ENCODE measurements at places on chromosomes 5 and 9.

- no peak for DNase-seq
Observed at GRCh38 chr5:132301344-132302271, 7.4 kb downstream of the SLC22A4 start.

GRCh38 chr9:6079386-6079785 is 64.0 kb upstream of the RANBP6 start:
- DNase-seq = no peak

GRCh38 chr5:73733219-73733618 is 107.2 kb downstream of the ARHGEF28 start:
- no peak for DNase-seq

GRCh38 chr9:86687788-86688187 is 259.5 kb downstream of the GAS1 start:
- DNase-seq = no peak

DNA sequence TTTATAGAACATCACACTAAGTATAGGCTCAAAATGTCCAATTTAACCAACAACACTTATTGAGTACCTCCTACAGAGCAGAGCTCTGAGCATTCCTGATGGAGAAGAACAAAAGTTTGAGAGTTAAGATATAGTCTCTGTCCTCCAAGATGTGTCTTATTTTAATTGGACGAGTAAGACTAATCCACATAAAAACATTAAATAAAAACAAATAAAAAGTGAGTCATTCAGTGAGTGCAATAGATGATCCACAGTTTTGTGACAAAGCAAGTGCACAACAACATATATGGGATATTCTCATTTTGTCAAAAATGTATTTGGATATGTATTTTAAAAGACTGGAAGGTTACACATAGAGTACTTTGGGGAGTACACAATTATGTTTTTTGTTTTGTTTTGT is 277.4 kb downstream of the FBXL17 start:
- DNase-seq = no peak

- no peak for DNase-seq
Observed at GRCh38 chr9:126533926-126534310, 79.8 kb upstream of the LMX1B start.

DNA sequence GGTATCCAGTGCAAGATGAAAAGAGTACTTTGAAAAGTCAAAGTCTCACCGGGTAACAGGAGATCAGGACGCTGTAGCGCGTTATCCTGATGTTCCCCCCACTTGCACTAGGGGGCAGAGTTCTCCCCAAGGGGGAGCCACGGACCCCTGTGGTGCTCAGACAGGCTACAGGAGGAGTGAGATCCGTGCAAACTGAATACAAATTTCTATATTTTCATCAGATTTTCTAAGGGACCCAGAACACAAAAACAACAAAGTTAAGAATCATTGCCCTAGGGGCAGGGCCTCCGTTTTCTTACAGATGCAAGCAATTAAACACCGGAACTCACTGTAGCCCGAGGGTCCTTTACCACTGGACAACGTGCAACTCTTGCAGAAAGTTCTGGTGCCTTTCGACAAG is 2.0 kb downstream of the MYO10 start:
- peak; percentile 84 for DNase-seq

DNA sequence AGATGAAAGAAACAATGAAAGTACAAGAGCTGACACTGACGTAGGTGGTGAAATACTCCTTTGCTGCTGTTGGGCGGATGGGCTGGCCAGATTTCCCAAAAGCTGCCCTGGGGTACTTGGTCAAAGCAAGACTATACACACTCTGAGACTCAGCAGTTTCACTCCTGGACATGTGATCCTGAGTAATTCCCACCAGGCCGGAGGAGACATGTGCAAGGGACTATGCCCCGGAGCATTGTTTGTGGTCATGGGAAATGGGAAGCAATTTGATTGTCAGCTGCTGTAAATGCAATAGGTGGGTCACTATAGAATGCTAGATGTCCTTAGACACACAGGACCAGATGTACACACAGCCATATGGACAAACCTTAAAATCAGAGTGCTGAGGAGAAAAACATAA is 116.1 kb downstream of the DCP2 start:
- DNase-seq = peak; percentile 50

- DNase-seq = no peak
Observed at GRCh38 chr5:126398791-126399190, 24.4 kb upstream of the GRAMD2B start.

GRCh38 chr5:122996091-122996490 is 40.4 kb downstream of the PPIC start:
- no peak for DNase-seq

DNA sequence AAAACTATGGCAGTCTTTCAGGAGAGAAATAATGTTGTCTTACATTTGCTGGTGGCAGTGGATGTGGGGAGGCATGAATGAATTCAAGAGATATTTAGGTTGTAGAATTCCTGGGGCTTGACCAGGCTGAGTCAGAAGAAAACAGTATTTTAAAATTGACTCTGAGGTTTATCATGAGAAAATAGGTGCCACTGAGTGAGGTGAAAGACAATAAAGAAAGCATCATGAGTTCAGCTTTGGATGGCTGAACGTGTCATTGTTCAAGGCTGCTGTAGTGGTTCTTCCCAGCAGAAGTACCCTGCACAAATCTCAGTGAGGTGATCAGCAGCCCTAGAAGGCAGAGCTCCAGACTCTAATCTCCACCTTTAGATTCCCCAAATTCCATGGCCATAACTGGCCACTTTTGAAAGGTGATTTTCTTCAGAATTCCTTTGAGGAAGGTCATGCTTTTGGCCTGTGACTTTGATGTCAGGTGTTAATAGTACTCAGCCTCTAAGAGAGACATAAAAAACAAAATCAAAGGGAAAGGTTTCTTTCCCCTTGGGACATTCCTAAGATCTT is 395.4 kb downstream of the NTRK2 start:
- DNase-seq = no peak

- no peak for DNase-seq
Observed at GRCh38 chr5:139946440-139946839, 96.7 kb downstream of the NRG2 start.

GRCh38 chr9:311841-312240 is 97.2 kb downstream of the DOCK8 start:
- no peak for DNase-seq

- no peak for DNase-seq
Observed at GRCh38 chr5:33300209-33300742, 140.5 kb upstream of the TARS1 start.

DNA sequence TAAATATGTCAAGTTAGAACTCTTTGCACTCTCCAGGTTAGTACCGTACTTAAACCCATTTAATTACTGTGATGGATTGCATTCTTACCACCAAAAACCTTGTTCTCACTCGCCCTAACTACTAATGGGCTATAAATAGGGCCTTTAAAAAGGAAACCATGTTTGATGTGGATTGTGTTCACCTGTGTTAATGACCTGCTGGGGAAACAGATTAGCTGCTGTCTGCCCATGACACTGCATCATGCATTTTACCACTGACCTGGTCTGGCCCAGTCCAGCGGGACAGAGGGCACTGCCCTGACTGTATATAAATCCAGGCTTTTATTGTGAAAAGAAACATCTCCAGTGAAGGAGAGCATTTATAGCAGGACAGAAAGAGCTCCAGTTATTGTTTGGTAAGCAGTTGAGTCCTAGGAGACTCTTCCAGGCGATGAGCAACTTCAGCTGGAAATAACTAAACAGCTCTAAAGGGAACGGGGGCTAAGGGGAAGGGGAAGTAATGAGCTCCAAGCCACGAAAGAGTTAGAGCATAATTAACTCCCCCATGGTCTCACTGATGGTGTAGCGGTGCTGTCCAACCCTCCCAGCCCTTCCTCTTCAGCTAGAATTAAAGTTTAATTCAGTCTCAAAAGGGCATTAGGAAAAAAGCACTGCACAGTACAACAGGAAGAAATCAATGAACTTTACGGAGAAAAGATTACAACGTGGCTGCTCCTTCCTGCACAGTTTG is 303.1 kb downstream of the ENC1 start:
- DNase-seq = no peak

- no peak for DNase-seq
Observed at GRCh38 chr5:108753331-108753730, 5.6 kb downstream of the FER start.

DNA sequence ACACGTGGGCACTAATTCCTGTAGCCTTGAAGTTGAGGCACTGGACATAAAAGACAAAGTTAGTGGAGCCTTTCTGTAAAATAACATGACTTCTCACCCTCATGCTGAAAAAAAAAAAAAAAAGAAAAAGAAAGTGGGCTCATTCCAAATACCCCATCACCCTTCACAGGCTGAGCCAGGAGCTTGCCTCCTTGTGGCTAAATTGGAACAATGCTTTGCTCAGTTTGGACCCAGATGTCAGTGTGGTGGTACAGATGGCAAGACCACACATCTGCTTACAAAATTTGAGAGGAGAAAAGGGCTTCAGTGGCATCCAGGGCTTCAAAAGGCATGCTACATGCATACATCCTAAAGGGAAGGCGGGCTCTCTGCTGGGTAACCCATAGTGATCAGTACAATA is 342.8 kb downstream of the EBF1 start:
- DNase-seq = no peak

GRCh38 chr9:84238652-84239051 is 101.9 kb downstream of the SLC28A3 start:
- DNase-seq = no peak

GRCh38 chr9:16320338-16320902 is 550.0 kb downstream of the BNC2 start:
- DNase-seq = no peak

DNA sequence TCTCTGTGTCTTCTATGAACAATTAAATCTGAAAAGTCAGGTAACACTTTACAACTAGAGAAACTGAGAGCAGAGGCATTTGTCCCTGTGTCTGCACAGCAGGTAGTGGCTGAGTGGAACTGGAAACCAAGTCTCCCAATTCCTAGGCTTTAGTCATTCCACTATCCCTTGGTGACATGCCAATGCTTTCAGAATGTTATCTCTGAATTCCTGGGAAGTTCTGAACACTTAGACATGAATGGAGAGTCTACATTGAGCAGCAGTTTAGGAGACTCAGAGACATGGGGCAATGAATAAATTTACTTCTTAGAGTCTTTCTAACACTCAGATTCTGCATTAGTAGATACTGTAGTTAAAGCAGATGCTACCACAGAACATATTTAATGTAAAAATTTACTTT is 94.8 kb upstream of the APC start:
- DNase-seq = no peak

GRCh38 chr5:142657446-142657845 is 28.4 kb downstream of the FGF1 start:
- DNase-seq = no peak

GRCh38 chr5:113179156-113179555 is 202.6 kb downstream of the DCP2 start:
- no peak for DNase-seq

DNA sequence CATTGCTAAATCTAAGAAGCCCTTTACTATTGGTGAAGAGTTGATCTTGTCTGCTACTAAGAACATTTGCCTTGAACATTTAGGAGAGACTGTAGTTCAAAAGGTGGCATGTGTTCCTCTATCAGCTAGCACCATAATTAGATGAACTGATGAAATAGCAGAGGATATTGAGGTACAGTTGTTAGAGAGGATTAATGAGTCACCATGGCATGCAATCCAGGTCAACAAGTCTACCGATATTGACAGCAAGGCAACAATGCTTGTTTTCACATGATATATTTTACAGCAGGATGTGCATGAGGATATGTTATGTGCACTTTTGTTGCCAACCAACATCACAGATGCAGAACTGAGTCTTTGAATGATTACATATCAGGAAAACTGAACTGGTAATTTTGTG is 134.3 kb upstream of the CDH9 start:
- peak; percentile 11 for DNase-seq

GRCh38 chr5:166086568-166086967 is 2204.9 kb upstream of the WWC1 start:
- DNase-seq = no peak

GRCh38 chr9:77819657-77820056 is 171.5 kb upstream of the GNA14 start:
- no peak for DNase-seq

GRCh38 chr5:142749321-142749720 is 20.9 kb upstream of the ARHGAP26 start:
- no peak for DNase-seq

DNA sequence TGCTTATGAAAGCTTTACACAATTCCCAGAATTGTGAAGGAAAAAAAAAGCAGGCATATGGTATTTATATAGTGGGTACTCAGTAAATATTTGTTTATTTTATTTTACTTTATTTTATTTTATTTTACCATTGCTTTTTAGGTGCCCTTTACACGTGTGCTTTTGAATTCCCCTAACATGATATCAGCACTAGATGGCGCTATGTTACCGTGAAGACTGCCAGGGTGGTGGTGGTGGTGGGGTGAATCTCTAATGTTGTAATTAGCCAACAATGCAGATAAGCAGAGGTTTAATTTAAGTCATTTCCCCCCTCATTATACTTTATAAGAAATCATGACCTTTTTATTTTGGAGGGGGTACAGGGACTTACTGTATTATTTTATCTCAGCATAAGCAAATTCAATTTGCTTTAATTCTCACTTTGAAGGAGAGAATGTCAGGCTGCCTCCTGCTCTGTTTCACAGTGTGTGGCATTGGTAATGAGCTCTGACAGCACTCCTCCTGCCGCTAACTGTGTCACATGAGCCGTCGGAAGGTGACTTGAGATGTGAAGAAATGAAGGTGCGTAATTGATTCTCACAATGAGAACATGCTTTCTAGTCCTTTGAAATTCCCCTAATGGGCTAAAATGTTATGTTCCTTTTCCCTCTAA is 165.6 kb downstream of the YTHDC2 start:
- DNase-seq = peak; percentile 76

DNA sequence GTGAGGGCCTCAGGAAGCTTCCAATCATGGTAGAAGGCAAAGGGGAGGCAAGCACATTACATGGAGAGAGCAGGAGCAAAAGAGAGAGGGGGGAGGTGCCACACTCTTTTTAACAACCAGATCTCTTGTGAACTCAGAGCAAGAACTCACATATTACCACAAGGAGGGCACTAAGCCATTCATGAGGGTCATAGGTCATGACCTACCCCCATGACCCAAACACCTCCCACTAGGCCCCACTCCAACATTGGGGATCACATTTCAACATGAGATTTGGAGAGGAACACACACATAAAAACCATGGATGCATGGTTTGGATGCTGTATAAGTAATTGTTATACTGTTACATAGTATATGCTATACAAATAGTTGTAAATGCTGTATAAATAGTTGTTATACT is 17.5 kb downstream of the POLK start:
- DNase-seq = no peak

GRCh38 chr5:16883176-16883575 is 52.9 kb downstream of the MYO10 start:
- DNase-seq = no peak

GRCh38 chr9:2704504-2704903 is 12.8 kb upstream of the KCNV2 start:
- DNase-seq = no peak

- DNase-seq = no peak
Observed at GRCh38 chr9:37040508-37041127, 6.5 kb upstream of the PAX5 start.

- no peak for DNase-seq
Observed at GRCh38 chr9:109996936-109997580, 210.9 kb downstream of the C9orf152 start.

DNA sequence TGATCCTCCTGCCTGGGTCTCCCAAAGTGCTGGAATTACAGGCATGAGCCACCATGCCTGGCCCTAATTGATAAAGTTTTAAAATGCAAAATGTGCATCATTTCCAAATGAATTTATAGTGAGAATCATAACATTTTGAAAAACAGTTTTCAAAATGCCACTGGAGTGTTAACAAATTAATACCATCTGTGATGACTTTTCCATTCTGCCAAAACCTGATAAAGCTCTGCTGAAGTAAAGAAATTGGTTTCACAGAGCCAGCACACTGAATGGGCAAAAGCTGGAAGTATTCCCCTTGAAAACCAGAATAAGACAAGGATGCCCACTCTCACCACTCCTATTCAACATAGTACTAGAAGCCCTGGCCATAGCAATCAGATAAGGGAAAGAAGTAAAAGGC is 89.6 kb downstream of the MUSK start:
- no peak for DNase-seq
